Testis (tissue), 5 donors: ENCODE measurements at places on chromosomes 6 and 20.
A peak's percentile ranks its signal among the peaks of the same experiment; 100 is the strongest.

GRCh38 chr6:28586962-28587745 lies 61.5 kb downstream of the GPX5 start:
- H3K27me3 ChIP-seq, result no peaks in the 10 kb centered on the region
- H3K36me3 ChIP-seq, result no peaks in the 10 kb centered on the region
- peaks cover 7% of the 10 kb centered on the region for H3K4me1 ChIP-seq
- peak; percentile 92 for DNase-seq
- H3K27ac ChIP-seq, result peak overlapping the region; percentile 82
- H3K4me3 ChIP-seq, result peak overlapping the region; percentile 74

DNA sequence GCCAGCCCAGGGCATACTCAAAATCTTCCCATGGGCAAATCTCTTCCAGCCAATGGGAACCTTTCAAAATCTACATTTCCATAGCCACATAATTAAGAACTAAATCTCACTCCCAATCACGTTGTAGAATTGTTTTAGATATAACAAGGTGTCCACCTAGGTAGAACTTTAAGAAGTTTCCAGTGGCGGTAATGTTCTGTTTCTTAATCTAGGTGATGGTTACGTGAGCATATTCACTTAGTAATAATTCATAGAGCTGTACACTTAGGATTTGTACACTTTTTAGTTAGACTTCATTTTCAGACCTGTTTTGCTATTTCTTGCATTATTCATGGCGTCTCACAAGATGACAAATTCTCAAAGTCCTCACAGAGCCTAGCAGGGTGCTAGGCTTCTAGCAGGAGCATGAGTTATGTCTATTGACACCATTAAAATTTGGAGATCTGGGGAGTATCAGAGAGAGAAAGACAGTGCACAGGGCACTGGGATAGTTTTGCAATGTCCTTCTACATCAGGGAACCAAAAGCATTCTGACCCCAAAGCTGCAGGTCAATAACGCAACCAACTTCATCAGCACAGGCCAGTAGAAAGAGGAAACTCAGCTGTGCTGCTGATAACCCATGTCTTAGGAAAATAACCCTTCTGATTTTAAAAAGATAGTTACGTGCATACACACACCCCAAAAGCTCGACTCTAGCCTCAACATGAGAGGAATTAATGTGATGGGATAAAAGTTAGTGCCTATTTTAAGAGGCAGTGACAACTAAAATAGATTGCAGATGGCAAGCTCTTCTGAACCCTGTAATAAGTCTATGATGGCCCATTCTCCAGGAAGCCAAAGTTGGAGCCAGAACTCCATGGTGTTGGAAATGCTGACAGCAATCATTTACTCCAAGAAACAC lies 518.1 kb upstream of the JARID2 start:
- H3K36me3 ChIP-seq, result no peaks in the 10 kb centered on the region
- no peaks in the 10 kb centered on the region for H3K4me1 ChIP-seq
- no peaks in the 10 kb centered on the region for H3K27me3 ChIP-seq
- no peak overlapping the region for H3K4me3 ChIP-seq
- DNase-seq, result peak; percentile 17

DNA sequence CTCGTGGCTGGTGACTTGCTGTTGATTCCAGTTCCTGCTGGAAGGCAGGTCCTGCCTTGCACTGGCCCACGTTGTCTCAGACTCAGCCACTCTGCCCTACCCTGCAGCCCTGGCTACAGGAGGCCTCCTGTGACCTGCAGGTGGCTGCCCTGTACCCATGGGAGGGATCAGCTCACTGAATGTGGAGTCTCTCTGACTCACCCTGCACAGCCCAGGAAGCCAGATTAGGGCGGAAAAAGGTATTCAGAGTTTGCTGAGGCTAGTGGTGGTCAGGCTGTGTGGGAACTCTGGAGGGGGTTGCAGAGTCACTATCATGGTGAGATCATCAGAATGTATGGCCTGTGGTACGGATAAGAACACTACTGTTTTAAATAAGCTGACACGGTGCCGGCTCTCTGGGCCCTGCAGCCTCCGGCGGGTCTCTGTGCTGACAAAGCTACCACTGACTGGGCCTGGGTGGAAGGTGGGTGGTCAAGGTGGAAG lies 24.7 kb upstream of the PYGB start:
- no peak for DNase-seq
- peak overlapping the region; percentile 81 for H3K27ac ChIP-seq
- no peaks in the 10 kb centered on the region for H3K27me3 ChIP-seq

- DNase-seq, result no peak
- H3K4me1 ChIP-seq, result no peaks in the 10 kb centered on the region
- no peaks in the 10 kb centered on the region for H3K27me3 ChIP-seq
- H3K4me3 ChIP-seq, result no peak overlapping the region
These were observed 340.4 kb downstream of the TPBG start for GRCh38 chr6:82704045-82704444.

DNA sequence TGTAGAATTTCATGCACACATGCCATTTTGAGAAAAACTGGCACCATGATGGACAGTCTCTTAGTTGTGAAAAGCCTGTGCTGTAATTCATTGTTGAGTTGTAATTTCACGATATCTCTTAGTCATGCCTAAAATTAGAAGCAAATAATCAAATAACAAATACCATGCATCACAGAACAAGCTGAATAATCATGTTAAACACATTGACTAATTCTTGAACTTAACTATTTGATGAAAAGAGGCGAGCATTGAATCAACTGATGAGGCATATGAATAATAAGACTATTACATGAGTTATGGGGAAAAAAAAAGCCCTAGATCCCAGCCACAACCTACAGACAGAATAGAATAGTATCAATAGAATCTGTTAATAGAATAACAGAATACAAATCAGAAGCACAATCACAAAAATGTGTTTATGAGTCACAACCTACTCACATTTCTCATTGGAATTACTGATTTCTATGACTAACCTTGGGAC lies 14.2 kb upstream of the RNF217 start:
- H3K4me3 ChIP-seq, result no peak overlapping the region
- H3K4me1 ChIP-seq, result no peaks in the 10 kb centered on the region
- H3K27me3 ChIP-seq, result no peaks in the 10 kb centered on the region

DNA sequence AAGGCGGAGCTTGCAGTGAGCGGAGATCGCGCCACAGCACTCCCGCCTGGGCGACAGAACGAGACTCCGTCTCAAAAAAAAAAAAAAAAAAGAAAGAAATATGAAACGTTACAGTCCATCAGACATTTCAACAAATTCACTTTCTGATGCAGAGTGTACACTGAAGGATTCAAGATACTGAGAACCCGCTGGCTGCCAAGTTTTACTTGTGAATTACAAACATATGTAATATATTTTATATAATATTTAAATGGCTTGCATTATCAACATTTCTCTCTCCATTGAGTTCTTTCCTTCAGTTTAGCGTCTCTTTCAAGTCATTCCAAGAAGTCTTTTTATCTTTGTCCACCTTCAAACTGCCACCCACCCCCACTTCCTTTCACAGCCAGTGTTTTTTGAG lies 240.9 kb upstream of the RNF217 start:
- H3K4me3 ChIP-seq, result no peak overlapping the region
- H3K27ac ChIP-seq, result no peak overlapping the region
- H3K36me3 ChIP-seq, result no peaks in the 10 kb centered on the region
- no peaks in the 10 kb centered on the region for H3K4me1 ChIP-seq
- H3K27me3 ChIP-seq, result no peaks in the 10 kb centered on the region

DNA sequence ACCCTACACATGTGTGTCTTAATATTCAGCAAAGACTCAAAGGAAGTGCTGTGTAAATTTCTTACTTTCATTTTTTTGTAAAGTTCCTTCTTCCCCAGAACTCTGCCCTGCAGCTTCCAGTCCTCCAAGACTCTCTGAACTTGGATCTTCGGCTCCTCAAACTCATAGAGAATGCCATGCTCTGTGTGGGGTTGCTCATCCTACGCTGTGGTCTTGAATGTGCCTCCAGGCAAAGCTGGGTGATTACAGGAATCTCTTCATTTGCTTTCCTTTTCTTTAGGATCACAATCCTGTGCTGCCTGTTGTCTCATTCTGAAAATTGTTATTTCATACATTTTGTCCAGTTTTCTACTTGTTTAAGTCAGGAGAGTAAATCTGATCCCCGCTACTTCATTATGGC lies 14.5 kb upstream of the CDC5L start:
- H3K27me3 ChIP-seq, result no peaks in the 10 kb centered on the region
- H3K4me1 ChIP-seq, result no peaks in the 10 kb centered on the region
- no peak overlapping the region for H3K4me3 ChIP-seq
- H3K27ac ChIP-seq, result no peak overlapping the region

DNA sequence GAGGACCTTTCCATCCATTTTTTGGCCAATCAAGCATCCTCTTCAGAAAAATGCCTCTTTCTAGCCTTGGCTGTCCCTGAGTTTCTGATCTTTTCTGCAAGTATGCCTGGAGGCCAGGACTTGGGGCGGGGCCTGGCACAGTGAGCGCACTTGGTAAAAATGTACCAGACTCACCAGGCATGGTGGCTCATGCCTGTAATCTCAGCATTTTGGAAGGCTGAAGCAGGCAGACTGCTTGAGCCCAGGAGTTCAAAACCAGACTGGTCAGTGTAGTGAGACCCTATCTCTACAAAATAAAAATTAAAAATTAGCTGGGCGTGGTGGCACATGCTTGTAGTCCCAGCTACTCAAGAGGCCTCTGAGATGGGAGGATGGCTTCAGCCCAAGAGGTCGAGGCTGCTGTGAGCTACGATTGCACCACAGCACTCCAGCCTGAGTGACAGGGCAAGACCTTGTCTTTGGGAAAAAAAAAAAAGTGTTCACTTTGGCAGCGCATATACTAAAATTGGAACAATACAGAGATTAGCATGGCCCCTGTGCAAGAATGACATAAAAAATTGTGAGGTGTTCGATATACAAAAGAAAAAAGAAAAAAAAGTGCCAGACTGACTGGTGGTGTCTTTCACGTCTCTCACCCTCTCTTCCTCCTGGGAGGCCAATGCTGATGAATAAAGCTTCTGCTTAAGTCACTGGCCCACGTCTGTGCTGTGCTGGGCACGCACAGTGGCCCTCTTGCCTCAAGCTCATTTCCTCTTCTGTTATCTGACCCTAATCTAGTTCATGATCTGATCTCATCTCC lies 18.1 kb upstream of the SLC9A8 start:
- peaks cover 20% of the 10 kb centered on the region for H3K4me1 ChIP-seq
- H3K36me3 ChIP-seq, result no peaks in the 10 kb centered on the region
- H3K27me3 ChIP-seq, result no peaks in the 10 kb centered on the region
- H3K4me3 ChIP-seq, result no peak overlapping the region
- no peak overlapping the region for H3K27ac ChIP-seq

GRCh38 chr20:14055127-14055742 lies 59.9 kb downstream of the MACROD2 start:
- no peaks in the 10 kb centered on the region for H3K4me1 ChIP-seq
- DNase-seq, result peak; percentile 39
- no peaks in the 10 kb centered on the region for H3K36me3 ChIP-seq
- no peaks in the 10 kb centered on the region for H3K27me3 ChIP-seq

GRCh38 chr6:34179106-34179720 lies 33.3 kb upstream of the GRM4 start:
- no peaks in the 10 kb centered on the region for H3K27me3 ChIP-seq
- no peaks in the 10 kb centered on the region for H3K4me1 ChIP-seq
- no peaks in the 10 kb centered on the region for H3K36me3 ChIP-seq
- H3K4me3 ChIP-seq, result no peak overlapping the region
- DNase-seq, result no peak

GRCh38 chr20:14142964-14143627 lies 147.8 kb downstream of the MACROD2 start:
- H3K27ac ChIP-seq, result no peak overlapping the region
- no peak for DNase-seq
- peaks cover 3% of the 10 kb centered on the region for H3K4me1 ChIP-seq

- no peak for DNase-seq
- no peak overlapping the region for H3K27ac ChIP-seq
- H3K36me3 ChIP-seq, result no peaks in the 10 kb centered on the region
- H3K4me1 ChIP-seq, result no peaks in the 10 kb centered on the region
These were observed 47.9 kb downstream of the YTHDF1 start for GRCh38 chr20:63167918-63168520.

- H3K4me1 ChIP-seq, result no peaks in the 10 kb centered on the region
- no peak overlapping the region for H3K4me3 ChIP-seq
- DNase-seq, result no peak
- H3K27ac ChIP-seq, result no peak overlapping the region
These were observed 20.0 kb downstream of the BMP6 start for GRCh38 chr6:7745942-7746341.

DNA sequence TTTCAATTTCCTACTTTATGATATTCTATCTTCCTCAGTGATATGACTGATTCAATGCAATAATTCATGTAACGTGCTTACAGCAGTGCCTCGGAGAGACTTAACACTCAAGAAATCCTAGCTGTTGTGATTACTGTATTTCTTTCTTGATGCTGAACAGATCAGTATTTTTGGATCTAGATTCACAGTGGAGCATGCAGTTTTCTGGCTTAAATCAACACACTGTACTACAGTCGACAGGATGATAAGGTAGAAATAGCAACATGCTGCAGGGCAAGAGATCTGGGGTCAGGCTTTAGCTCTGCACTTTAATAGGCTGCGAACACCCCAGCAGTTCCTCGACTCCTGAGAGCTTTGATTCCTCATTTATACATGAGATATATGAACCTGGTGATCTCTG lies 161.0 kb downstream of the AIG1 start:
- no peaks in the 10 kb centered on the region for H3K36me3 ChIP-seq
- no peaks in the 10 kb centered on the region for H3K27me3 ChIP-seq
- no peak overlapping the region for H3K4me3 ChIP-seq
- DNase-seq, result no peak

DNA sequence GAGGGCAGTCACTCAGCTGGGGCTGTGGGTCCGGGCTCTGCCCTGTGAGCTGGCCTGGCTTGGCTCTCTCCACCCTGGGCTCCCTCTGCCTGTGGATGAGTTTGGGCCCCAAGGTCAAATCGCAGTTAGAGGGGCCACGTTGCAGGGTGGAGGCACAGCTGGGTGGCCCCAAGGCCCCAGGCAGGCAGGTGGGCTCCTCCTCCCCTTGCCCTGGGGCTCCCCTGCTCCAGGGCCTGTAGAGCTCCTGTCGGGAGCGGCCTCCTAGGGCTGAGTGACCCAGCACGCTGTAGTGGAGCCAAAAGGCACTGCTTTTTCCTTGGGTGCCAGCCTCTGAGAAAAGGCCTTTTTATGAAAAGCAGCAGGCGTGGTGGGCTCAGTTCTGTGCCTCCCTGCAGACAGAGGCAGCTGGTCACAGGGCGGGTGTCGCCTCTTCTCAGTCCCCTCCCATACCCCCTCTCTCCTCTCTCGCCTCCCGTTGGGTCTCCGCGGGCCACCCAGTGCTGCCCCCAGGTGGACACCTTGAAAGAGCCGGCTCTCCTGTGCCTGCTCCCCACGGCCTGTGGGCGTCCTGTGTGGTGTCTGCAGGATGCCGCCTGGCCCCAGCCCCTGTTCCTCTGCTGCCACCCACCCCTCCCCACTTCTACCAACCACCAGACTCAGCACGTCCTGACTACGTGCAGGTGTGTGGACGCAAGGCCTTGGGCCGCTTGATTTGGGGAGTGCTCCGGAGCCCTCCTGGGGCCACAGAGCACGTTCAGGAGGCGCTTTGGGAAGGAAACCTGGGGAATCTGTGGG lies 13.2 kb downstream of the SS18L1 start:
- H3K27me3 ChIP-seq, result no peaks in the 10 kb centered on the region
- H3K27ac ChIP-seq, result no peak overlapping the region
- peak; percentile 68 for DNase-seq
- H3K4me3 ChIP-seq, result no peak overlapping the region

- peaks cover 12% of the 10 kb centered on the region for H3K4me1 ChIP-seq
- no peak overlapping the region for H3K27ac ChIP-seq
- H3K36me3 ChIP-seq, result no peaks in the 10 kb centered on the region
- H3K4me3 ChIP-seq, result no peak overlapping the region
- DNase-seq, result no peak
These were observed 157.9 kb upstream of the SNX9 start for GRCh38 chr6:157665180-157665579.
